ENCODE measurements at places on chromosomes 12 and 14. TPM values are rescaled to one million over a fixed set of nuclear protein-coding genes. Genes with fewer than 3 reads are reported as not detected.

ACOT6 gene
- total RNA-seq = not detected

PRH2 gene
- total RNA-seq = not detected

INHBE gene
- total RNA-seq = 0.04 TPM

TMX1 gene
- total RNA-seq = 49.7 TPM

NGDN gene
- 61.6 TPM for total RNA-seq

PMCH gene
- total RNA-seq = not detected

Measured in A549 treated with dexamethasone at 1 μM for 4 hours (cell line).